Activated CD8-positive, alpha-beta memory T cell treated with anti-CD3 and anti-CD28 coated beads, Interleukin-2, amount 50 U/mL, for 4 hours (primary cell): ENCODE measurements at places on chromosomes 2 and 18.

- DNase-seq = peak; percentile 37
These were observed 5.1 kb downstream of the FIGLA start for GRCh38 chr2:70785137-70785911.

DNA sequence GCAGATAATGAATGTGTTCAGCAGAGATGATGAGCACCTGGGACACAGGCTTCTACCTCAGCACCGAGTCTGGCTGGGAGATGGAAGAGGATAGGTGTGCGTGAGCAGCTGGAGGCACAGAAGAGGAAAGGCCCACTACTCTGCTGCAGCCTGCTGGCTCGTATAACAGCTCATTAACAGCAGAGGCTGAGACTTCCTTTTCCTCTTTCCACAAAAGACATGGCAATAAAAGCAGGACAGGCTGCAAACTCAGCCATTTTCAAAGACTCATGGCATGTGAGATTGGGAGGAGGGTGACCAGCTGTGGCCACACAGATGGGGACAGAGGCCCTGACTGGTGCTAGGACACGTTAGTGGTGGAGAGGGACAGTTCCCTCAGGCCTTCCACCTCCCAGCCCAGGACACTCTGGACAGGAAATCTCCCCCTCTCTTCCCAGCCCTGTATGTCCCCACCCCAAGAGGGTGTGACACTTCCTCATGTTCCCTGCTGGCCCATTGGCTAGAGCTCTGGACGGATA is 60.3 kb downstream of the CACNB4 start:
- DNase-seq = no peak

DNA sequence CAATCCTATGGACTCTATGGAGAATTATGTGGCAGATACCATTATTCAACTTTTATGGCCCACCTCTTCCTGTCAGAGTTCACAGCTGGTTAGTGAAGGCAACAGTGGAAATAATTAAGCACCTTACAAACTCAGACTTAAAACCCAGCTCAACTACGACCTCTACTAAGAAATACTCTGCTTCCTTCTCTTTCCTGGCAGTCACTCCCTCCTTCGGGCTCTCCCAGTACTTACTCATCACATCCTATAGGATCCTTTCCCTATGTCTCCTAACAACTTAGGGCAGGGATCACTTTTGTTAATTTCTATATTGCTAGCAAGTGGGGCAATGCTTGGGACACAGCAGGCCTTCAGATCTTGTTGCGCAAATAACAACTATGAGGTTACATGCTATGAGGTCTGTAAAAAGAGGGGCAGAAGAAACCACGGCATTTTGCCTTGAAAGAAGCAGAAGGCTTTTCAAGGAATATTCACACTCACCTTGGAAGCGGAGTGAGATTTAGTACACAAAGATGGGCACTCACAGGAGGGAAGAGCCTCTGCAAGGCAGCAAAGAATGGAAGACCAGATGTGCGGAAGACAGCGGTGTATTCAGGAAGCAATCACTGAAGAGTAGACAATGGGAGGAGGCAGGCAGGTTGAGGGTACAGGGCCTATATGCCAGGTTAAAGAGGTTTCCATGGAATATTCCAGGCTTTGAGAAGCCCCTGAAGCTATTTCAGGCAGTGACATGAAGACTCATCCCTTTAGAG is 2.1 kb downstream of the STK39 start:
- no peak for DNase-seq

DNA sequence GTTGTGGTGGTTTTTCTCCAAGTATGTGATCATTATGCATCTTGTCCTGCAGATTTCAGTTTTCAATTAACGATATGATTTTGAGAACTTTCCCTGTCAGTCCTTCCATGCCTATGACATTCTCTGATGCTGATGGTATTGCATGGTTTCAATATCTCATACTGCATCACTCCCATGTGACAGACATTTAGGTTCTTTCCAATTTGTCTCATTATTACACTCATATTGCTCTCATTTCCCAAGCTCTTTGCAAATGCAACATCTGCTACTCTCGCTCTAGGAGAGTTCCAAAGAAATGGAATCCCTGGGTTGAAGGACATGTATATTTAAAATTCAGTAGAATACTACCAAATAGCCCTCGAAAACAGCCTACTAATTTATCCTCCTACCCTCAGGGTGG is 125.5 kb downstream of the MARCHF4 start:
- DNase-seq = no peak
